ENCODE measurements at places on chromosomes 3 and 15.

GRCh38 chr3:132290833-132291232 is 26.4 kb upstream of the ACP3 start:
- peak; percentile 89 for DNase-seq

DNA sequence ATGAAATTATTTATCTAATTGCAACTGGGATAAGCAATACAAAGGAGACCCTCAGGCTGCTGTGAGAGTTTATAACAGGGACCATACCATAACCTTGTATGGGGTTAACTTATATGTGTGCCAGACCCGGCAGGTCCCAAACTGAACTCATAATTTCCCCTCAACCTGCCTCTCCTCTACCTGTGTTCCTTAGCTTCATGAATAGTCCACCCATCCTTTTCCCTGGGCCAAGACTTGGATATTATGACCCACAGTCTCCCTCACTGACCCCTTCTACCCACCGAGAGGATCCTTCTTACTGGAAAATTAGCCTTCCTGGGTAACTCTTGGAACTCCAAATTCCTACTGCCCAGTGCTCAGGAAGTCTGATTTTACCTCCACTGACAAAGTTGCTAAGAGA is 3.4 kb upstream of the TSPAN3 start:
- DNase-seq, result no peak

DNA sequence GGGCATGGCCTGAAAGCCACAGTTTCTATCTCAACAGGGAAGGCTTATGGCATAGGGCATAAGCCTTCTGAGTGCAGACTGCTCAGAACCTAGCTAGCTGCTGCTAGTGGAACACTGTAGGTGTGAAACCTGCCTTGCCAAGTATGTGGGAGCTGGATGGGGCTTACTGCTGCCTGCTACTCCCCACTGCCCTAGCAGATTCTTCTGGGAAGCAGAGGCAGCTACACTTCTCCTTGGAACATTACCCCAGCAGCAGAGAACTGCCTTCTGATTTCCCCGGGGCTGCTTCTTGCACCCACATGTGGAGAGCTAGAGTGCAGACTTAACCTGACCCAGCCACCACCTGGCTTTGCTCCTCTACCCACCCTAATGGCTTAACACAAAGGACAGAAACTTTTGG is 215.7 kb downstream of the POLQ start:
- no peak for DNase-seq

DNA sequence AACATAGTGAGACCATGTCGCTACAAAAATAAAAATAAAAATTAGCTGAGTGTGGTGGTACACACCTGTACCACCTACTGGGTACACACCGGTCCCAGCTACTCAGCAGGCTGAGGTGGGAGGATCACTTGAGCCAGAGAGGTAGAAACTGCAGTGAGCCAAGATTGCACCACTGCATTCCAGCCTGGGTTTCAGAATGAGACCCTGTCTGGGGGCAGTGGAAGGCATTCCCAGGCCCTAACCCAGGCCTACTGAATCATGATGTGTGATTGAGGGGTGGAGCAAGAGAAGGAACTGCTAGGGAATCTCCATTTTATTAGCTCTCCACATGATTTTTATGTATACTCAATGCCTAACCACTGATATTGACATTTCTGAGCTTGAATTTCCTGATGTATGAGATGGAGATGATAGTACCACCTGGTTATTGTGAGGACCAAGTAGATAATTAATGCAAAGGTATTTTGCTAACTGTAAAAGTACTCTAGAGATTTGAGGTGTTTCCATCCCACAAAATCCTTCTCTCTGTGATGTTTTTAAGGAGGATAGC is 169.5 kb upstream of the UMPS start:
- no peak for DNase-seq

GRCh38 chr15:71547011-71547410 is 263.3 kb upstream of the NR2E3 start:
- DNase-seq, result no peak

- no peak for DNase-seq
These were observed 35.4 kb upstream of the LACTB start for GRCh38 chr15:63086271-63086670.

GRCh38 chr3:104175696-104176095 is 1191.0 kb upstream of the ALCAM start:
- DNase-seq, result no peak

Data from inflammatory macrophage treated with lipopolysaccharide for 4 hours (primary cell).